Esophagus squamous epithelium (tissue), 5 donors: ENCODE measurements at places on chromosomes 2 and 18.

- DNase-seq = no peak
Measured at GRCh38 chr18:31057051-31057450, 14.5 kb upstream of the DSC3 start.

DNA sequence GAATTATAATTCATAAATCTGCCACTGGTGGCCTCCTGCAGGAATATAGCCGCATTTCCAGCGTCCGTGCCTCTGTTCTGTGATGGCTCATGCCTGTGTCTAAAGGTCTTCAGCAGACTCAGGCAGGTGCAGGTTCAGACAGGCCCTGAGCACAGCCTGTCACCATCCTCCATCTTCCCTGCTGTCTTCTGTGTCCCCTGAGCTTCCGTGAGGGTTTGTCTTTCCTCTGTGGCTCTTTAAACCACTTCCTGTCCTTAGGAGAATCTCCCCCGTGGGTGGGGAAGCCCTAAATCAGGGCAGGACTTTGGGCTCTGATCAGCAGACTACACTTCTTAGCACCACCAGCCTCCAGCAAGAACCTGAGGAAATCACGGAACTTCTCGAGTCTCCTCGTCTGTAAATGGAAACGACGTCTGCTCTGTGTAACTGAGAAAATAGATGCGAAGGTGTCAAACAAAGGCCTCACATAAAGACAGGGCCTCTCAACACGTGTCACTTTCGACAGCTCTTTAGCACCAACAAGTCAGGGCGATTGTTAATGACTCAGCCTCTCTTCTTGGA, 24.1 kb upstream of the NFATC1 start:
- DNase-seq = no peak

GRCh38 chr18:23302851-23303527, 150.1 kb upstream of the RIOK3 start:
- DNase-seq = no peak

- DNase-seq = no peak
Measured at GRCh38 chr18:3180325-3180724, 39.4 kb downstream of the MYOM1 start.

DNA sequence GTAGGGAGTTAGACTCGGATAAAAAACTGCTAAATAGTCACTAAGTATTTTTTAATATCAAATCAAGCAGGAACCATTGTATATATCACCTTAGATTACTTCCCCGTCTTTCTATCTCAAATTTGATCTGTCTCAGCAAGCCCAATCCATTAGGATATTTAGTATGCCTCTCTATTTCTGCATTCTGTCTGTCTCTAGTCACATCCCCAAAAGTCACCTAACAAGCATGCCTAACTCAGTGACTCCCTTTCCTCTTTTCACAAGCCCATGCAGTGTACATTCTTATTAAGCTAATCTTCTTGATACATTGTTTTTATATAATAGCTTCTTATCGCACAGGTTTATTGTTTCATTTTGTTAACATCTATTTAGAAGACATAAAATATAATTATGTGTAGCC, 57.8 kb downstream of the PDE1A start:
- DNase-seq = no peak
